Mammary epithelial cell (primary cell): ENCODE measurements at places on chromosomes 3 and 15.

DNA sequence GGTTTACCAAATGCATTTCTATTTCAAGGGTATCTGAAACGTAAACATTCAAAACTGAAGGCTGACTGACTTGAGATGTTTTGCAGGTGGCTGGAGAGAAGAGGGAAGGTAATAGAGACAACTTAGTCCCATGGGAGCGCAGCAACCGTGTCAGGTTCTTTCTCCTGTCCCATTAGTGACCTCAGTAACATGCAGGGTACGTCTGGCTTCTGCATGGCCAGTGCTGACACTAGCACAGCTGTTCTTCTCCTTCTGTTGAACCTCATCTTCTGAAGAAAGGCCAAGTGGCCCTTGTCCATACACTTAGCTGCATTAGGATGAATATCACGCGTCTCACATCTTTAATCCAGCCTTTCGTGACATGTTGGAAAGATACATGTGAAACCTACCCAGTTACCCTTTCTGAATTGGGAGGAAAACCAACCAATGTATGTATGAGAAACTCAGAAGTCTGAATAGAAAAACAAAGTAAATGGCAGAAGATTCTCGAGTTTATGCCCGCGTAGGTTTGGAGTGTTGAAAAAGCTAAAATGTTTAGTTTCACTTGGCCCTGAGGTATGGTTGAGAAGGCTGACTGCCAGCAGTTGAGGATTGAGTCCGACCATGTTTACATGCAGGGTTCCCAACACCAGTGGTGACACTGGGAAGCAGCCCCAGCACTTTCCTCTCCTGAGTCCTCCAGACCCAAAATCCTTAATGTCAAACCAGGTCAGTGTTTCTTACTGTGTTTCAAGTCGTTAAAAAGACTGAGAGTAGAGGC, 10.3 kb downstream of the NCBP2 start:
- no peak for DNase-seq

DNA sequence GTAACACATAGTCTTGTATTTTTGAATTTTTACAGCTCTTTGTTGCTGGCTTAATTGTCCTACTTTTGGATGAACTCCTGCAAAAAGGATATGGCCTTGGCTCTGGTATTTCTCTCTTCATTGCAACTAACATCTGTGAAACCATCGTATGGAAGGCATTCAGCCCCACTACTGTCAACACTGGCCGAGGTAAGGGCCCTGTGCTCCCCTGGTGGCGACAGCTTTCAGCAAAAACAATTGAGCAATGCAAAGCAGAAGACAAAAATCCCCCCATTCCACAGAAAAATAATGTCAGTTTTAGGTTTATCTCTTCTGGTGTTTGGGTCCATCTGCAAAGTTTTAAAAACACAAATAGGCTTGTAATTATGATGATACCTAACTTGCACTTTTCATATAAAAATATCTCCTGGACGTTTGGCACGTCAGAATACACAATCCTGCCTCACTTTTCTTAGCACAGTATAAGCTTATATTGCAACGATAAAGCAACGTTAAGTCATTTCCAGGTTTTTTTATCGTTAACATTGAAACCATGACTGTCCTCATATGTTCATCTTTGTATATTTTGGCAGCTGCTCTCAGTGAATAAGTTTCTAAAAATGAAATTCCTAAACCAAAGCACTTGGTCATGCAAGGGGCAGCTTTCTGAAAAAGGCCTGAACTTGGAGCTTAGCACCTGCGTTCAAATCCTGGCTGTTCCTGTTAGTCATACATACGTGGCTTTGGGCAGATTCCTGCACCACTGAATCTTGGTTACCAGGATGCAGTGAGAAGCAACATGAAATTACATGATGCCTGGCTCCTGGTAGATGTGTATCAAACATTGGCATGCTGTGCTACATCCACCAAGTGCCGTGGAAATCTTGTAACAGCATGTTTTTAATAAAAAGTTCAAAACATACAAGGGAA, 8.5 kb downstream of the SEC61A1 start:
- peak; percentile 91 for DNase-seq

DNA sequence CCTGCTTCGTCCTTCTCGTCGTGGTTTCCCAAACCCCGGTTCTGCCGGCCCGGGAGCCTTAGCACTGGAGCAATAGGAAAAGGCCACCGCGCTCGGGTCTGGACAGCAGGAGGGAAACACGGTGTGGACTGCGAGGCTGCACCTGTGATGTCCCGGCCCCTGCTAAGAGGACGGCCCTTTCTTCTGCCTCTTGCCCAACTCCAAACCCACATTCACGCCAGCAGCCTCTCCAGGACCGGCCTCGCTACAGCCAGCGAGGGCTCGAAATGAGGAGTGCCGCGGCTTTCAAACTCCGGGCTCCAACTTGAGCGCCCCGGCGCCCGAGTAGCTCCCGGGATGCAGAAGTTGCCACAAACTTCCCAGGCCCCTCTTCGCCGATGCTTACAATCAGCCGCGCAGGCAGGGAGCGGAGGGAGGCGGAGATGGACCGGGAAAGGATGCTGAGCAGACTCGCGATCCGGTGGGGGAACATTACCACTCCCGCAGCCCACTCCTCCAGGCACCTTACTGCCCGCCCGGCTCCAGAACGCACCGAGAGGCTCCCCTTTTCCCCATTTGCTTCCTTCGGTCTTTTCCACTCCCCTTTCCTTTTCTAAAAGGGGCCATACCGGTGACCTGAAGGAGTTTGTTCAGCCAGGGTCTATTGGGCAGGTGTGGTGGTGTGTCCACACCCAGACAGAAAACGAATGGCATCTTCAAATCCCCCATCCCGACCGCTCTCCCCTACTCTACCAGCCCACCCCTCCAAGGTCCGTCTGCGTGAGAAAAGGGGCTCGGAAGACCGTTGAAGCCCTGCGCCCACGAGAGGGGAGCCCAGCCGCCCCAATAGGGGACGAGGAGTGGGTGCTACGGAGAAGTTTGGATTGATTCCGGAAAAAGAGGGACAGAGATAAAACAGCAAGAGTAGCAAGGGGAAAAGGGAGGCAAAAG, 18.8 kb upstream of the SATB1 start:
- DNase-seq = no peak

GRCh38 chr3:148208975-148209374, 488.7 kb upstream of the AGTR1 start:
- no peak for DNase-seq
